Suprapubic skin (tissue), 4 donors: ENCODE measurements at places on chromosomes 7 and 10.

DNA sequence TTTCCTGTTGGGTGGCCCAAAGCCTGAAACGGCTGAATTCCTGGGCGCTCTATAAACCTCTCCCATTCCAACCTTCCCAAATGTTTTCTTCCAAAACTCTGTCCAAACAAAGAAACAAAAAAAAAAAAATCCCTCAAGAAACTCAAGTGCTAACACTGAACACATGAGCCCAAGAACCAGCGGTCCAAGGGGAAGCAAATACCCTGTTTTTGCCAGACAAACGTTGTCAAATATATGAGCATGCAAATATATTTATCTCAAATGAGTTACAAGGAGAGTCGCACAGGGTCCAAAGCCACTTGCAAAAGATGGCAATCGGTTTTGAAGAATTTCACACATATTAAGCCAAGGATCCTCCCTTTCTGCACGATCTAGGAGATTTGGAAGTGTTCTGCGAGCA lies 23.3 kb upstream of the EMX2 start:
- DNase-seq: peak; percentile 55

DNA sequence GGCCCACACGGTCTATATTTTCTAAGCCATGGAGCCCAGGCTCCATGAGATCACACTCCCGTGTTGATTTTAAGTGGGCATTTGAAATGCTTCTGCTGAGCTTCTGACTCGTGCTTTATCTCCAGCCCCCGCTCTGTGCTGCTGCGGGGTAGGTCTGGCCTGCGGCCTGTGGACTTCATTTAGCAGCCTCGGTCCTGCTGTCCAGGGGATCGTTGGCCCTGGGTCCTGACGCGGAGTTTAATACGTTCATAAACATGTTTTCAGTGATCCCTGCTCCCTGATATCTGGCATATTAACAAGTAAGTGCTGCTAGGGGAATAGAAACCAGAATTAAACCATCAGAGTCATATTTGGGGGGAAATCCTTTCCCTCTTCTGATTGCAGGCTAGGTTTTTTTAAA lies 540.3 kb upstream of the MGMT start:
- no peak for DNase-seq

DNA sequence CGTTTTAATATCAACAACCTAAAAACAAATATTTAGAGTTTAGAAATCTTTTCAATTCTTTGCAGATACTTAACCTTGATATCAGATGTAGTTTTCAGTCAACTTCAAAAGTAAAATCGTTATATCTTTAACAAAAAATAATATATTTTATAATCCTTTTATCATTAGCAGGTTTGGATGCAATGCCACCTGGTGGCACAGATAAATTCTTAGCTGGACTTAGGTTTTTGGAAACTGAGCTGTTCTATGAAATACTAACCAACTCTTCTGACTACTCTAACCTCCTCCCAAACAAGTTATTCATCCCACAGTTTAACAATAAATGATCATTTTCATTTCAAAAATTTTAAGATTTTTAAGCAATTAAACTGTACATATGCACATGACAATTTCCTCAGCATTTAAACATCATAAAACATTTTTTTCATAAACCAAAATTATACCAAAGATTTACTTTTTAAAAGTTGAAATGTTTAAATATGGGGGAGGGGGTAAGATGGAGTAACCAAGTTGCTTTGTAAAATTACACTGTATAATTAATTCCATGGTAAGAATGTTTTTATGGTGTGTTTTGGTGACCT lies 56.9 kb downstream of the HIBADH start:
- no peak for DNase-seq

DNA sequence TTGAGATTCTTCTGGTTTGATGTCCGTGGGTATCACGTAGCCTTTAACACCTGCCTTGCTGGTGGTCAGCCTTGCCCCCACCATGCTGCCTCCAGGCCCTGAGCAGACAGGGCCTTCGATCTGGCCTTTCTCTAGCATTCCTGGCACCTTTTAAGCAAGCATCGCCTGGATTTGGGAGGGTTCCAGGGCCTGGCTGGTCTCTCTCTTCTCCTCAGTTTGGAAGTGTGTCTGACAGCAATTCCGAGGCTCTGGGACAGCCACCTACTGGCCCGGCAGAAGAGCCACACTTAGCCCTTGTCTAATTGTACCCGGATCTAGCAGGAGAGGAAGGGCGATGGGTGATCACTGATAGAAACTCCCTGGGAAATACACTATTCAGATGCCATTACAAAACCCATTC lies 441.3 kb upstream of the MKI67 start:
- DNase-seq: no peak

- no peak for DNase-seq
Measured at GRCh38 chr7:142796501-142797390, 26.0 kb downstream of the PRSS2 start.

DNA sequence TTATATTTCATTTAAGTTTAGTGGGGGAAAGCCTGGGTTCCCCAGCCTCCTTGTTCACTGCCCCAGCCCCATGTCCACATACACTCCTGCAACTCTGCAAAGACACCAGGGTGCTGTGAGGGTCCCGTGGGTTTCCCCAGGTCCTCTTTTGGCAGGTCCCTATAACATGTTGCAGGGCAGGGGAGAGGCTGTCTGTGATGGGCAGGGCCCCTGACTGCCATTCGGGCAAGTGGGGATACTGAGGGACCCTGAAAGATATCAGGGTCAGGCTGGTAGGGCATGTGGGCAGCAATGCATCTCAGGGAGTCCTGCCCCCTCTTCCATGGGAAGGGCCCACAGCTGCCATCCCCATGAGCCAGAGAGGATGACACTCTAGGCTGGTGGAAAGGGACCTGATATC lies 28.4 kb downstream of the RASGEF1A start:
- DNase-seq: no peak

DNA sequence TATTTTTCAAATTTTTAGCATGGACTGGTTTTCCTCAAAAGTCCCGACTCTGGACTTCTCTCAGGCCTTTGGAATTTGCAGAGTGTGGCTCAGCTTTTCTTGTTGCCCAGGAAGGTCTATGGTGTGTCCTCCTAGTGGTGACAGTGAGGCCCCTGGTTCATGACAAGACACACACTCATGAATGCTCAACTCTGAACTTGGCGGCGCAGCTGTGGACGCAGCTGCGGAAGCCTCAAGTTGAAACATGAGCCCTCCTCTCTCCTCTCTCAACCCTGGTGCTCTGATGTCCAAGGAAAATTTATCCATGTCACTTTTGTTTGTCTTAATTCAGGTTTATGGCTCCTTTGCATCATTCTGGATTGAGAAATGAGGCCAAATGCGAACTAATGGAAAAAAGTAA lies 183.9 kb downstream of the HECW1 start:
- no peak for DNase-seq

- DNase-seq: no peak
Measured at GRCh38 chr10:119425102-119425880, 117.2 kb downstream of the RGS10 start.

DNA sequence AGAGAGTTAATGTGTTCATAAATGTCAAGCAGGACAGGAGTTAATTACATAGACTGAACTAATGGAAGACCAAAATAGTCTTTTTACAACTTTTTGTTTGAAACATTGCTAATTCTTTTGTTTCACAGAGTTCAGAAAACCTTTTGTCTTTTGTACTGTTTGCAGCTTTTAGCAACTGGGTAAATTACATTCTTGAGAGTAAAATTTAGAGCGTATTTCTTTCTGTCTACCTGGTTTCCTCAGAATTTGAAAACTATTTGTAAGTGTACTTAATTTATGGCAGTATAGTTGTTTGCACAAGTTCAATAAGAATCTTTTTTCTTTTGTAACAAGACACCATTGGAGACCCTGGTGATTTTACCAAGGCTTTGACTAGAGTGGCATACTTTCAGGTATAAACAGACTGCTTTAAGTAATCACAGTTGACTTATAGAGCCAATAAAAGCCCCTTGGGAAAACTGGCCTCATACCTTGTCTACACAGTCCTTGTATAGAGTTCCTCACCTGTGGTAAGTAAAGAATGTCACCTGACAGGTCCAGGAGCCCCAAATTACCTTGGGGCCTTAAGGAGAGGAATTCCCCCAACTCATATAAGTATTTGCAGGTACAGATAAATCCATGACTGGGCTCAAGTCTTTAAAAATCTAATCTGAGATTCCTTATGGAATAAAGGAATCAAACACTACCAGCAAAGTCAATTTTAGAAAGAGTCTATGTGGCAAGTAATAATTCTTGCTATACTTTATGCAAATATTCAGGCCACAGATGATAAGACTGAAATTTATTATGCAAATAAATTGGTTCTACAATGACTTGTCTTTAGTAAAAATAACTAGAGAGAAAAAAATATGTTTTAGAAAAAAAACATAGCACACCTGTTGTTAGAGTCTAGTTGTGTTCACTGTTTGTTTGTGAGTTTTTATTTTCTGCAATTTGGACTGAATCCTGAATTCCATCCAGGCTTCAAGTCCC lies 23.6 kb upstream of the CREB3L2 start:
- DNase-seq: no peak

DNA sequence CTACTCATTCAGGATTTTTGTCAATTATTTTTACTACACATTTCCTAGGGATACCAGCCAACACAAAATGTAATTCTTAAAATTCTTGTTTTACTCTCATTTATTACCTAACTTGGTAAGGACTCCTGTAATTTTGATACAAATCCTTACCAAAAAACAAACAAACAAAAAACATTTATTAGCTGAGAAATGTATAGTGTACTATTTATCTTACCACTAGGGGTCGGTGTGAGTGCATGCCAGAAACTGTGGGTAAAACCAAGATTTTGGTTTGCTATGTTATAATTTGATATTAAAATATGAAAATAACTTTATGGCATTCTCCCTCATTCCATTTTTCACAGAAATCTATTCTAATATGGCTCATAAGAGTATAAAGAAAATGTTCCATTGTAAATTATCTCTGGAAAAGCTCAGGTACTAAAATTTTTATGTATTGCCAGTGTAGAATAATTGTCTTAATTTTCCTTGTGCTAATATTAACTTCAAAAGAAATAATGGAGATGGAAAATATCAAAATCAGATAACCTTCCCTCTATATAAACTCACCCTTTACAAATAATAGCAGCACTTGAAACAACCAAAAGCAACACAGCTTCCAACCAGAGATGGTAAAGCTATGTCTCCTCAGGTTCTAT lies 290.8 kb upstream of the PCDH15 start:
- no peak for DNase-seq

DNA sequence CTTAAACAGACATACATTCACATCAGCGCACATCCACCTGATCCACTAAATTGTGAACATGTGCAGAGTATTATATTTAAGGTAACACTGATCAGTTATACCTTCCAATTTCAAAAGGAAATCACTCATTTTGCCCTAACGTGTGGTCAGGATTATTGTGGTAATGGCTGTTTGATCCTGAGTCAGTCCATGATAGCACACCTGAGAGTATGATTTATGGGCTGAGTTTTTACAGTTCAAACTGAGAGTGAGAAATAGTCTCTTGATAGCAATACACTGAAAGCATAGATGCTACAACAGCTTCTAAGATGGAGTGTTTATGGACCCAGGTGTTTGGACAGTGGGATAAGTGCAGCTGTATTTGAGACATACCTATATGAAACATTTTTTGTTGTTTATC lies 96.7 kb downstream of the KIF20B start:
- no peak for DNase-seq

DNA sequence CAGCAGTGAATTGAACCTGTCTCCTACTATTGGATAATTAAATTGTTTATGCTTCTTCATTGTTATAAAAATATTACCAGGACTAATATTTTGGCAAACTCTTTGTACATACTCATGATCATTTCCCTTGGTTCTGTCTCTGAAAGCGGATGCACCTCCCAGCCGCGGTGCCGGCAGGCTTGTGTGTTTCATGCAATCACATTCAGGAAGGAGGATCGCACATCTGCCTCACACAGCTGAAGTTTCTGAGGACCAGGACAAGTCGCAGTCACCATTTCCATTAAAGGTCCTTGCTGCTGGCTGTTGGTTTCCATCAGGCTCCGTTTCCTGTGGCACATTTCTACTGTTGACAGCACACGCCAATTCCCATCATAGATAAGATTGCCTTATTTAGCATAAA lies 117.8 kb upstream of the SHH start:
- DNase-seq: no peak

DNA sequence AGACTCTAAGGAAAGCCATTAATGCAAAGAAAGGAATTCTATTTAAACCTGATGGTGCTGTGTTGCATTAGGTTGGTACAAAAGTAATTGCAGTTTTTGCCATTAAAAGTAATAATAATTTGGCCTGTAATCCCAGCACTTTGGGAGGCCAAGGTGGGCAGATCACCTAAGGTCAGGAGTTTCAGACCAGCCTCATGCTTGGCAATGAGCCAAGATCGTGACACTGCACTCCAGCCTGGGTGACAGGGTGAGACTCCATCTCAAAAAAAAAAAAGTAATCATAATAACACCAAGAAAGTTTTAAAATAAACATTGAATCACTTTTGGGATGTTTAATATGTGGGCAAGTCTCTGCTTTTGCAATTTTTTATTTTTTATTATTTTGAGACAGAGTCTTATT lies 107.3 kb upstream of the FRMD4A start:
- no peak for DNase-seq

GRCh38 chr7:104264285-104264684 lies 56.5 kb upstream of the ORC5 start:
- no peak for DNase-seq

GRCh38 chr7:88357781-88358525 lies 51.3 kb upstream of the STEAP4 start:
- DNase-seq: no peak

- DNase-seq: no peak
Measured at GRCh38 chr10:12563489-12563888, 214.1 kb downstream of the CAMK1D start.

- DNase-seq: no peak
Measured at GRCh38 chr10:112961609-112962008, 11.6 kb downstream of the TCF7L2 start.

DNA sequence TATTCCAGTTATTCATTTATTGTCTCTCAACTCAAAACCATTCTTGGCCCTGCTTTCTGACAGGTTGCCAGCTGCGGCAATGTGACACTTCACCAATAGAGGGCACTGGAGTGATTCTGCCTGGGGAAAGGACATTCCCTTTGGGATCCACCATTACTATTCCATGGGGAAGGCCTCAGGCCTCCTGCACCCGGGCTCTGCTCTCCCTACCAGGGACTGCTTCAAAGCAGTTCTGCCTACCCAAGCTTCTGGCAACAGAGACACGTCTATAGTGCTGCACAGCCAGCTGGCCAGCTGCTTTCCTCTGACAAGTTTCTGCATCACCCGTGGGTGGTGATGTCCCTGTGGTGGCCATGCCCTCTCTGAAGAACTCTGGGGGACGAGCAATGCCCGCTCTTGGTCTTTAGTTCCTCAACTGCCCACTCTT lies 163.8 kb downstream of the ELMO1 start:
- no peak for DNase-seq

DNA sequence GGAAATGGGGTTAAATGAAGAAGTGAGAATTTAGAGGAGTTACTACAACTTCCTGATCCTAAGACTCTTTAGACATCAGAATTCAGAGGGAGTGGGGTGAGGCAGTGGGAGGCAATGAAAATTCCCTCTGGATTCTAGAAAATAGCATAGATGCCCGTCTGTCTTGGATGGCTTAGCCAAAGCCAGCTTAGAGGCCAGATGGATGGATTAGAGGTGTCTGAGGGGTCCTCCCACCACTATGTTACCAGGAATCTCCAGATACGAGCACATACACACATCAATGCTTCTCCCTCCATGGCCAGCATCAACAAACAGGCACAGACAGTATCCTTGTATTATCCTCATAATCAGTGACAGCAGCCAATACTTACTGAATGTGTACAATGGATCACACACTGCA lies 418.1 kb downstream of the PLXNA4 start:
- DNase-seq: no peak

GRCh38 chr7:133298080-133298479 lies 45.2 kb downstream of the EXOC4 start:
- DNase-seq: no peak
